Inflammatory macrophage treated with lipopolysaccharide for 4 hours (primary cell): ENCODE measurements at places on chromosomes 5 and 9.

DNA sequence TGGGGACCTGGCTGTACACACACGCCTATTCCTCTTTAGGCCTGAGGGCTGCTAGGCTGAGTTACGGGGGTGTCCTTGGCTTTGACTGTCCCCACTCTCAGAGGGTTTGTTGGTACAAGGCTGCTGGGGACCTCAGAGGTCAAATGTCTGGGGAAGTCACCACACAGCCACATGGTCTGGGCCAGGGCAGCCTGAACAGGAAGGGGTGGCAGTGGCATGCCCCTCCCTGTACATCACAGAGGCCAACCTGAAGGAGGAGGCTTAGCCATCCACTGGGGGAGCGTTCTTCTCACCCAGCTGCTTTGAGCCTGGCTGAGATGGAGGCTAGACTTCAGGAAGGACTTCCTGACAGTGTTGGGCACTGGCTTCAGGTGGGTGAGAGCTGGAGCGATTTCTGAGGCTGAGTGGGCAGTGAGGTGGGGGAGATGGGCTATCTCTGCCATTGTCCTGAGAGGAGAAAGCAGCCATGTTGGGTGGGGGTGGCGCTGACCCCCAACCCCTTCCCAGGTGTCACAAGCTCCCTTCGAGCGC is 36.3 kb downstream of the CXXC5 start:
- DNase-seq = no peak

DNA sequence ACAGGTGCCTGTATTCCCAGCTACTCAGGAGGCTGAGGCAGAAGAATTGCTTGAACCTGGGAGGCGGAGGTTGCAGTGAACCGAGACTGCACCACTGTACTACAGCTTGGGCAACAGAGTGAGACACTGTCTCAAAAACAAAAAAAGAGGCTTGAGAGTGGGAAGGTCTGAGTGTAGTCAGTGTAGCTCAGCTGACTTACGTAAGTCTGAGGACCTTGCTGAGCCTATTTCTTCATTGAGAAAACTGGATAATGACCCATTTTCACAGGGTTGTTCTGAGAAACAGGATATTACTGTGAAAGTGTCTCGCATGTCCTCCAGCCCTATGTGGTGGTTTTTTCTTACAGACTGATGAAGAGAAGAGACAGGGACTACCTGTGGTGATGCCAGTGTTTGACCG is 66.7 kb downstream of the WDR41 start:
- no peak for DNase-seq

DNA sequence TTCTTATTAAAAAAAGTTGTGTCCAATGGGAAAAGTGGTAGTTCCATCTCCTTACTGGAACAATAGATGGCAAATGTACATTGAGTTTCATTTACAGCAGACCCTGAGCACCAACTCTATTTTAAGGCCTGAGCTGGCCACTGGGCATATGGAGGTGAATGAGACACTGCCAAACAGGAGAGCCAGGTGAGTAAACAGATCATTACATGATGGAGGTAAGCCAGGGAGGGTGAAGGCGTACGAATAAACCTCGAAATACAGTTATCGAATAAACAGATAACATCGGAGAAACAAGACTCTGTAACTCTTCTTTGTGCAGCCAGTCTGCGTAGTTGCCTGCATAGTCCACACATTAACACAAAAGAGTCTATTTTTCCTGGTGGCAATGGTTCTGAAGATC is 446.4 kb upstream of the KLF4 start:
- DNase-seq = no peak

- DNase-seq = no peak
Observed at GRCh38 chr5:169280286-169280685, 20.7 kb downstream of the SLIT3 start.

GRCh38 chr9:29668732-29669131 is 2095.5 kb upstream of the C9orf72 start:
- DNase-seq = no peak

DNA sequence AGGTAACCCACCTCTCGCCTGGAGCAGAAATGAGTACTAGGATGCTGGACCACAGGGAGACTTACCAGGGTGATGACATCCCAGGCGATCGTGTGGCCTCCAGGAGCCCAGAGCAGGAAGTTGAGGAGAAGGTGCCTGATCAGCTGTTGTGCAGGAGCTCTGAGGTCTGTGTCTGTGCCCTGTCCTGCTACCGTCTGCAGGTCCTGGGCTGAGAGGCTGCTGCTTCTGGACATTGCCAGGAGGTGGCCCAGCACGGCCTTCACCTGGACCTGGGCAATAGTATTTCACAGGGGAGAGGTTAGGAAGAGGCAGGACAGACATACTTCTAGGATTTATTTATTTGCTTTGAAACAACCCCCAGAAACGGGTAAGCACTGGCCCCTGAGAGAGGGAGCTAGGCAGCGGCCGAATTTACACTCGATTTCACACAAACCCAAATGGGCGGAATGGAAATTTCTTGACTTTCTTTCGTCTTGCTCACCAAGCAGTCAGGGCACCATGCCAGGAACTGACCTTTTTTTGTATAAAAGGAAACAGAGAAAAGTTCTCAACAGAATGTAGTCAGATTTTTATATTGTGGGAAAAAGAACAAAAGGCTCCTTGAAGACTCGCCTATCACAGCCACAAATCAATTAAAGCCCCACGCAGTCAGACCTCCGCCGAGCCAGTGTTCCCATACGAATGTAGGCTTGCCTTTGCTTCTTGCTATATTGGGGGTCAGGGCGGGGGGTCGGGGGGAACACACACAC is 210.3 kb downstream of the FANCC start:
- no peak for DNase-seq

DNA sequence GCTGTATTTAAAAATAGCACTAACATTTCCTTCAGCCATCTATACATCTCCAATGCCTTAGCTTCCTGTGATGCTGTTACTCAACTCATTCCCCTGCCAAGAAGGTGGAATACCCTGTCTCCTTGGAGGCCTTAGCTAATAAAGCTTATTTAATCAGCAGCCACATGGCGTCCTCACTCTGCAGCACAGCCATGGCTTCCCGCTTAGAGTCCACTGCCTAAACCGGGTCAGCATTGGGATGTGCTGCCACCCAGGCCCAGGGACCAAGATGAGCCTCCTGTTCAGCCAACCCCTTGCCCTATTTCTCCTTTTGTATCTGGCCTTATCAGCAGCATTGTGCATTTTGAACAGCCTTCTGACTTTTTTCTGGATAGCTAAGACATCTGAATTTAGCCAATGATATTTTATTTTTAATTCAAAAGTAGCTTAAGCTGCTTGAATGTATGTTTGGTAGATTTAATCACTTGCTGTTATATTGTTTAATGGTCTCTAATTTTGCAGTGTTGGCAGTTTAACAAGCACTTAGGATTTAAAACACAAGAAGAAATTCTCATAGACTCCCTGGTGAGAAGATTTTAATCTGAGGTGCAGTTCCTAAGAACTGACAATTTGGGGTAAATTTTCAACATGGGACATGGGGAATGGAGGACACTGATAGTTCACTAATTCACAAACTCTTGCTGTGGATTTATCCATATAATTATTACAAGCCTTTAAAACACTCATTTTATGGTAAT is 113.0 kb downstream of the RPS23 start:
- DNase-seq = no peak

- DNase-seq = no peak
Observed at GRCh38 chr9:135248111-135248510, 160.6 kb downstream of the OLFM1 start.

DNA sequence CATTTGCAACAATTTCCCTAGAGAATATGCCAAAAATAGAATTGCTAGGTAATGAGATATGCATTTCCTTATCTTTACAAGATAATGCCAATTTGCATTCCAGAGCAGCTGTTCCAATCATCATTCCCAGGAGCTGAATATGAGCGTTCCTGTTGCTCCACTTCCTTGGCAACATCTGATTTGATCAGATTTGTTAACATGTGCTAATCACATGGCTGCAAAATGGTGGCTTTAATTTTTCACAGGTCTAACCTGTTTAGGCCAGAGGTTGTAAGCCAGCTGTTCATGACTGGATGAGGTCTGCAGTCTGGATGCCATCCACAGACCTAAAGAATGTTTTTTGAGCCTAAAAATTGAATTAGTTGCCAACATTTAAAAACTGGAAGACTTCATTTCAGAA is 220.7 kb upstream of the IL12B start:
- DNase-seq = no peak

GRCh38 chr9:122944960-122945888 is 4.4 kb downstream of the RABGAP1 start:
- no peak for DNase-seq

GRCh38 chr5:154193701-154194121 is 3.2 kb downstream of the GALNT10 start:
- DNase-seq = no peak

- DNase-seq = no peak
Observed at GRCh38 chr5:36385495-36385894, 83.8 kb upstream of the RANBP3L start.

DNA sequence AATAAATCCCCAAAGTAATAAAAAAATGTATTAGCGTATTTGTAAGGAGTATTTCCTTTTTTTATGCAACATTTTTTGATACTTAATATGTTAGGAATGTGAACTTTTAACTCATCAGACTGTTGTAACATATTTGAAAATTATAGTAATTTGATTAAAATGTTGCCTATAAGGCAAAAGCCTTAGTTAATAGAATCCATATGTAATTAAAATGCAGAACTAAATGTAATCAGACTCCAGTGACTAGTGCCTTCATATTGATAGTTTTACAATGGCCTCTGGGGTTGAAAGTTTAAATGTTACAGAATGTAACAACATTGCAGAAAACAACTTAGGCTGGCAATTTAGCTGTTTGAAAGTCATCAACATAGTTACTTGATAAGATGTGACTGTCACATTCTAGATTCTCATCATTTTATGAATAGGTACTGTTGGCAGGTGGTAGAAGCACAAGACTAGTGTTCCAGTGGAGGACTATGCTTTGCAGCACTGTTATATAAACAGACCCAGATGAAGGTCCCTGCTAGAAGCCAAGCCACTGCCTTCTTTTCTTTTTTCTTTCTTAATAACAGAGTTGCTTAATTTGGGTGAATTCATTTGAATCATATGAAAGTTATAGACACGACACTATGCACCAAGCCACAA is 382.9 kb downstream of the CCDC171 start:
- DNase-seq = no peak

DNA sequence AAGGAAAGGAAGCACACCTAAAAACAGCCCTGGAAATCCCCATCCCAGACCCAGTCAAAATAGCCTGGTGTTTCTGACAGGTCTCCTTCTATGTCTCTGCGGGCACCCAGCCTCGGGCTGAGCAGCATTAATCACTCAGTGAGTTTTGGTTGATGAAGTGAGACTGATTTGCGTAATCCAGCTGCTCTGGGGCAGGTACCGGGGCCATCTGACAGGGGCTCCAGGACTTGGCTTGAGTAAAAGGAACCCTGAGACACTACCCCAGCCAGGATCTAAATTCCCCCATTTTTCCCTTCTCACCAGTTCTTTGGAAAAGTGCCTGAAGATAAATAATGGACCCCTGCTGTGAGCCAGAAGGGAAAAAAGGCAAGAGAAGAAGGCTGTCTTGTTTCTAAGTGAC is 596 bp downstream of the SLC28A3 start:
- DNase-seq = no peak

- DNase-seq = peak; percentile 93
Observed at GRCh38 chr5:131488463-131488862, 146.6 kb downstream of the RAPGEF6 start.

GRCh38 chr5:51033215-51033614 is 350.0 kb upstream of the ISL1 start:
- DNase-seq = no peak

GRCh38 chr5:30725073-30725472 is 468.4 kb upstream of the CDH6 start:
- peak; percentile 73 for DNase-seq

DNA sequence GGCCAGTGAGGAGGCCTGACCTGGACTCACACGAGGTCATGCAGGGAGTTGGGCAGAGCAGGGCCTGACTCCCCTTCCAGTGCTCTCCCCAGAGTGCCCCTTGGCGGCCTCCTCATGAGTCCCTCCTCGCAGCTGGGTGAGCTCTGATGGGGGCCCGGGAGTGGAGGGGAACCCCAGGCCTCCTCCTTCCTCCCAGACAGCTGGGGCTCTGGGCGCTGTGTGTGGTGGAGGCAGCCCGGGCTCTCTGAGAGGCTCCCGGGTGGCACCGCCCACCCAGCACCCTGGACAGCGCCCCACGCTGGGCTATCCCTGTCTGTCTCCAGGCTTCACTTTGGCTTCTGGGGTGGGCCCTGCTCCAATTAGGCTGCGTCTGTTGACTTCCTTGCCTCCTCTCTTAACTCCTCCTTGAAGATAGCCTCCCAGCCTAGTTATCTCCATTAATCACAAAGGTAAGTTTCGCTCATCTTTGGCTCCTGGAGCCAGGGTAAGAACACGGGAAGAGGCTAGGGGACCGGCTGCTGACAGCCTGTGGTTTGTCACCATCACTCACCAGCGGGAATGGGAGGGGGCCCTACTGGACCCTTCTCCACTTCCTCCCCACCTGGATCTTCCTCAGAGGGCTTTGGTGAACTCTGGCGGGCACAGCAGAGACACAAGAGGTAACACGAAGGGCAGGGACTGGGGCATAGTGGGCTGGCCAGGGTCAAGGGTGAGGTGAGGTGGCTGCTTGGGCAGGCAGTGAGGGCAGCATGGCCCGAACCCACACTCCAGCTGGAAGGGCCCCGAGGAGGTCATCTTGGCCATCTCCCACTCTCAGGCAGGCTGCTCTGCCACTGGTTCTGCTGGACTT is 13.1 kb downstream of the PSD2 start:
- no peak for DNase-seq

- DNase-seq = no peak
Observed at GRCh38 chr5:174698156-174698555, 26.2 kb upstream of the MSX2 start.

- DNase-seq = no peak
Observed at GRCh38 chr9:109037946-109038715, 24.8 kb upstream of the CTNNAL1 start.

- peak; percentile 12 for DNase-seq
Observed at GRCh38 chr9:128015696-128016095, 34.9 kb upstream of the EEIG1 start.

- no peak for DNase-seq
Observed at GRCh38 chr5:43401827-43402226, 10.4 kb downstream of the CCL28 start.

GRCh38 chr5:89301321-89302025 is 418.5 kb upstream of the MEF2C start:
- peak; percentile 40 for DNase-seq

DNA sequence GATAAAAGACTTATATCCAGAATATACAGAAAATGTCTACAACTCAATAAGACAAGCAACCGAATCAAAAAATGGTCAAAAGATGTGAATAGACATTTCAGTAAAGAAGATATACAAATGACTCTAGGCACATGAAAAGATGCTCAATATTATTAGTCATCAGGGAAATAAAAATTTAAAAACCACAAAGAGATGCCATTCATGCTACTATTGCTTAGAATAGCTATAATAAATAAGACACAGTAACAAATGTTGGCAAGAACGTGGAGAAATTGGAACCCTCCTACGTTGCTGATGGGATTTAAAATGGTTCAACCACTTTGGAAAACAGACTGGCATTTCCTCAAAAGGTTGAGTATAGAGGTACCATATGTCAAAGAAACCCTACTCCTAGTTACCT is 39.8 kb downstream of the POLK start:
- no peak for DNase-seq

GRCh38 chr5:68367717-68368116 is 152.2 kb downstream of the PIK3R1 start:
- DNase-seq = no peak
